ENCODE measurements at places on chromosomes 6 and 20. TPM values are rescaled to one million over a fixed set of nuclear protein-coding genes. Genes with fewer than 3 reads are reported as not detected.

PRPH2 gene
- polyA plus RNA-seq = not detected

DNAH8 gene
- polyA plus RNA-seq = not detected

ADGRF1 gene
- polyA plus RNA-seq = not detected

CRIP3 gene
- 3.2 TPM for polyA plus RNA-seq

PRSS16 gene
- polyA plus RNA-seq = not detected

CD83 gene
- polyA plus RNA-seq = 96.1 TPM

LPA gene
- polyA plus RNA-seq = not detected

OR12D1 gene
- polyA plus RNA-seq = not detected

PARD6B gene
- 1.6 TPM for polyA plus RNA-seq

MOG gene
- polyA plus RNA-seq = not detected

SULF2 gene
- 2.2 TPM for polyA plus RNA-seq

MRPS18A gene
- 83.9 TPM for polyA plus RNA-seq

OR12D3 gene
- polyA plus RNA-seq = not detected

PPP1R14C gene
- polyA plus RNA-seq = not detected

KIAA0408 gene
- polyA plus RNA-seq = not detected

ENPP4 gene
- polyA plus RNA-seq = 7.8 TPM

ERVFRD-1 gene
- polyA plus RNA-seq = not detected

GPR63 gene
- polyA plus RNA-seq = not detected

GJA10 gene
- not detected for polyA plus RNA-seq

PCSK2 gene
- not detected for polyA plus RNA-seq

DSTN gene
- 39.8 TPM for polyA plus RNA-seq

ENPP5 gene
- not detected for polyA plus RNA-seq

FAM83C gene
- polyA plus RNA-seq = not detected

DEFB112 gene
- not detected for polyA plus RNA-seq

CST7 gene
- polyA plus RNA-seq = 3.2 TPM

SNAP25 gene
- polyA plus RNA-seq = not detected

XPO5 gene
- polyA plus RNA-seq = 7.1 TPM

BMP6 gene
- polyA plus RNA-seq = 1.0 TPM

SLC17A1 gene
- polyA plus RNA-seq = not detected

TP53TG5 gene
- not detected for polyA plus RNA-seq

PPP1R18 gene
- polyA plus RNA-seq = 70.3 TPM

PRDM13 gene
- polyA plus RNA-seq = not detected

ELOVL2 gene
- not detected for polyA plus RNA-seq

NKAIN2 gene
- polyA plus RNA-seq = not detected

TEAD3 gene
- polyA plus RNA-seq = 0.47 TPM

TFEB gene
- polyA plus RNA-seq = 62.5 TPM

NRSN1 gene
- not detected for polyA plus RNA-seq

ZNF391 gene
- polyA plus RNA-seq = 7.4 TPM

SLC32A1 gene
- polyA plus RNA-seq = not detected

LMBRD1 gene
- 83.1 TPM for polyA plus RNA-seq

FITM2 gene
- 0.47 TPM for polyA plus RNA-seq

SLC44A4 gene
- not detected for polyA plus RNA-seq

SEMG1 gene
- polyA plus RNA-seq = not detected

OR2J3 gene
- polyA plus RNA-seq = not detected

KCNS1 gene
- not detected for polyA plus RNA-seq

BMP7 gene
- not detected for polyA plus RNA-seq

GATA5 gene
- polyA plus RNA-seq = not detected

COX7A2 gene
- polyA plus RNA-seq = 929 TPM

BCAS1 gene
- 0.23 TPM for polyA plus RNA-seq

SOX4 gene
- polyA plus RNA-seq = 2.2 TPM

XKR7 gene
- polyA plus RNA-seq = not detected

Data from naive B cell (primary cell).